ENCODE measurements at places on chromosomes 16 and 17.

DNA sequence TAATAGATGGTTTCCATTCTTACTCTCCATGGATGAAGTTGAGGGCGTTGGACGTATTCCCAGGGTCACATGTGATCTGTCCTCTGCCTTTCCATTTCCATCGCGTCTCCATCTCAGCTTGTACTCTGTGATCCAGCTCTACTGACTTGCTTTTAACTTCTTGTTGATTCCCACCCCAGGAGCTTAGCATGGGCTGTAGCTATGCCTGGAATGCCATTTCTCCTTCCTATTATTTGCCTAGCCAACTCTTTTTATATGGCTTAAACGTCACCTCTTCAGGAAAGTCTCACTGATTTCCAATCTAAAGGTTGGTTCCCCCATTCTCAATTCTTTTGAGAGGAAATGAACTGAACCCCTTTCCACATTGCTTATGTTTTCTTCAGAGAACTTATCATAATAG, 475.9 kb downstream of the XYLT1 start:
- DNase-seq: no peak

DNA sequence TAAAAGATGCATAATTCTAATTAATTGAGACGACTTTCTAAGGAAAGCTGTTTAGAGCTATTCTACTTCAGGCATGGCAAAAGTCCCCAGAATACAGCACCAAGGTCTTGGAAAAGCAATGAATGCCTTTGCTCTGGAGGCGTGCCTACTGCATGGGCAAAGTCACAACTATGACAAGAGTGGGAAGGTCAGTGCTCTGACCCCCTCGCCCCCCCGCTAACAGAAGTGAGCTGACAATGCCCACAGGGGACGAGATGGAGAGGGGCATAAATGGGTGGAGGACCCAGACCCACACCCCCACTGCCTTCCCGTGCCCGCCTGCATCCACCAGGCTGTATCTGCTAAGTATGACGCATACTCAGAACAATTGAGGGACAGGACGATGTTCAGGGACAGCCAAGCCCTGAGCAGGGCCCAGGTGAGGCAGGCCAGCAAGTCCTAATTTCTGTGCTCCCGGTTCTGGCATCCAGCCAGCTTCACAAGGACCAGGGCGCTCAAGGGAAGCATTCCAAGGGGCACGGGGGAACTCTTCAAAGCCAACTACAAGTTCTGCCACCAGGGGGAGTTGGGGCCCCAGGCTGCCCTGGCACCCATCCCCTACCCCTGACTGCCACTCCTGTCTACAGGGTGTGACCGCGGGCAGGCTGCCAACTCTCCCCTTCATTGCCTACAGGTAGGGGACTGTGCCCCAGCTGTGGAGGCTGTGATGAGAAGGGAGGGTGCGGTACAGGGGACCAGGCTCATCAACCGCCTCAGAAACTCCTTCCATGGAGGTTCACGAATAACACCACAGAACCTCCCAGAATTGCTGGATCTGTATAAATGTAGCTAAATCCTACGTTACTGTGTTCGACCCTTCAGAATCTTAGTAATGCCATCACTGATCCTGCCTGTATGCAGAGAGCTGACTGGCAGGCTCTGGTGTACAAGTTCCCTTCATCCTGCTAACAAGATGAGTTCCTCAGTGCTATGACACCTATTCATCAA, 20.8 kb downstream of the NPRL3 start:
- peak; percentile 68 for DNase-seq

GRCh38 chr16:74874912-74875546, 100.4 kb upstream of the FA2H start:
- no peak for DNase-seq

- no peak for DNase-seq
Observed at GRCh38 chr17:75402026-75402425, 3.5 kb downstream of the GRB2 start.
